B cell (primary cell): ENCODE measurements at places on chromosomes 3 and 15. TPM values are rescaled to one million over a fixed set of nuclear protein-coding genes. Genes with fewer than 3 reads are reported as not detected.

Gene RAB11A
- polyA plus RNA-seq, result 116 and 126 TPM in 2 replicates

Gene GRIP2
- polyA plus RNA-seq, result not detected in 2 replicates

Gene CYP19A1
- not detected in 2 replicates for polyA plus RNA-seq

Gene PLAAT1
- polyA plus RNA-seq, result not detected in 2 replicates

Gene GOLGA8T
- polyA plus RNA-seq, result not detected in 2 replicates

Gene RFTN1
- polyA plus RNA-seq, result 32.4 and 42.7 TPM in 2 replicates

Gene PIAS1
- polyA plus RNA-seq, result 28.8 and 30.4 TPM in 2 replicates

Gene STX19
- polyA plus RNA-seq, result not detected in 2 replicates

Gene RTP1
- not detected in 2 replicates for polyA plus RNA-seq

Gene LRIG1
- 9.2 and 10.1 TPM in 2 replicates for polyA plus RNA-seq

Gene GOLGA6L7
- not detected in 2 replicates for polyA plus RNA-seq

Gene ZNF592
- polyA plus RNA-seq, result 35.8 and 37.4 TPM in 2 replicates

Gene ABI3BP
- polyA plus RNA-seq, result not detected in 2 replicates

Gene PP2D1
- polyA plus RNA-seq, result not detected in 2 replicates

Gene KBTBD13
- polyA plus RNA-seq, result not detected in 2 replicates

Gene SLC30A4
- 6.7 and 10.7 TPM in 2 replicates for polyA plus RNA-seq

Gene PTPRG
- 0.07 and 0.12 TPM in 2 replicates for polyA plus RNA-seq

Gene LIPH
- not detected in 2 replicates for polyA plus RNA-seq

Gene GPR149
- polyA plus RNA-seq, result not detected in 2 replicates

Gene GOLGA6L24
- polyA plus RNA-seq, result not detected in 2 replicates

Gene PIK3CB
- 3.6 and 6.3 TPM in 2 replicates for polyA plus RNA-seq

Gene PIGZ
- 2.0 and 2.2 TPM in 2 replicates for polyA plus RNA-seq

Gene PATL2
- 89.4 and 98.8 TPM in 2 replicates for polyA plus RNA-seq
